ENCODE measurements at places on chromosomes 13 and 19. TPM values are rescaled to one million over a fixed set of nuclear protein-coding genes. Genes with fewer than 3 reads are reported as not detected.

Gene ZNF836
- 11.9 TPM for polyA plus RNA-seq

Gene CEACAM8
- not detected for polyA plus RNA-seq

Gene TMPRSS9
- 3.8 TPM for polyA plus RNA-seq

Gene LPAR6
- 28.7 TPM for polyA plus RNA-seq

Gene RNF225
- not detected for polyA plus RNA-seq

Gene S1PR4
- 0.32 TPM for polyA plus RNA-seq

Gene CCDC8
- polyA plus RNA-seq: 13.2 TPM

Gene ZNF135
- polyA plus RNA-seq: 26.1 TPM

Gene NCCRP1
- polyA plus RNA-seq: 0.21 TPM

Gene CALR3
- not detected for polyA plus RNA-seq

Gene ENOX1
- polyA plus RNA-seq: 20.5 TPM

Gene INSL3
- polyA plus RNA-seq: 0.48 TPM

Gene PROZ
- polyA plus RNA-seq: 0.39 TPM

Gene ZNF837
- 2.6 TPM for polyA plus RNA-seq

Gene ASF1B
- polyA plus RNA-seq: 8.4 TPM

Gene CRX
- polyA plus RNA-seq: not detected

Gene CCNA1
- polyA plus RNA-seq: 16.5 TPM

Gene IGFL1
- polyA plus RNA-seq: not detected

Gene KCNRG
- polyA plus RNA-seq: 2.1 TPM

Gene APC2
- polyA plus RNA-seq: 190 TPM

Gene RGL3
- polyA plus RNA-seq: 9.9 TPM

Gene SOX1
- 8.0 TPM for polyA plus RNA-seq

Gene ELANE
- polyA plus RNA-seq: not detected

Gene GPC6
- 19.8 TPM for polyA plus RNA-seq

Gene NKPD1
- polyA plus RNA-seq: 1.4 TPM

Gene TINCR
- polyA plus RNA-seq: 4.2 TPM

Gene COX7A1
- 9.7 TPM for polyA plus RNA-seq

Gene DENND1C
- 2.2 TPM for polyA plus RNA-seq

Gene DDX39A
- polyA plus RNA-seq: 65.0 TPM

Gene COL4A2
- polyA plus RNA-seq: 130 TPM

Gene TCF3
- polyA plus RNA-seq: 94.7 TPM

Gene CA11
- 71.7 TPM for polyA plus RNA-seq

Gene C1QTNF9
- polyA plus RNA-seq: 0.82 TPM

Gene TUBA3C
- not detected for polyA plus RNA-seq

Gene KIR2DL4
- polyA plus RNA-seq: not detected

Gene COL4A1
- 162 TPM for polyA plus RNA-seq

Gene BIVM
- polyA plus RNA-seq: 52.8 TPM

Gene TMEM238
- polyA plus RNA-seq: 0.69 TPM

Gene LILRB4
- polyA plus RNA-seq: 15.5 TPM

Gene PCDH17
- 50.1 TPM for polyA plus RNA-seq

Gene C19orf33
- 0.97 TPM for polyA plus RNA-seq
